Activated CD4-positive, alpha-beta T cell treated with anti-CD3 and anti-CD28 coated beads, Interleukin-2, amount 50 U/mL, for 24 hours (primary cell): ENCODE measurements at places on chromosomes 5 and 9.

DNA sequence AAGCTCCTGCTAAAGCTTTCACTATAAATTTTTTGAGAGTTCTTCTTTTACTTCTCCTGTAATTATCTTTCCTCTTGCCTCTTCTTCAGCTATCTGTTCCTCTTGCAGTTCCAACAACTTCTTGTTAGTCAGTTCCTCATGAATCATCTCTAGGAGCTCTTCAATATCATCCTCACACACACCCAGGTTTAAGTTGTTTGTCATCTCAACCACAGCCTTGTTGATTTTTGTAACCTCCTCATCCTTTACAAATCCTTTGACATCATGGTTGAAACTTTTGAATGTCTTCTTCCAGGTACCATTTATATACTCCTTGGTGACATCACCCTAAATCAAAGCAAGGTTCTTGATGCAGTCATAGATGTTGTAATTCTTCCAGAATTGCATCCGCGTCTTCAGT lies 106.3 kb upstream of the MAMDC2 start:
- no peak for DNase-seq

GRCh38 chr9:78115073-78115472 lies 83.5 kb upstream of the GNAQ start:
- no peak for DNase-seq

DNA sequence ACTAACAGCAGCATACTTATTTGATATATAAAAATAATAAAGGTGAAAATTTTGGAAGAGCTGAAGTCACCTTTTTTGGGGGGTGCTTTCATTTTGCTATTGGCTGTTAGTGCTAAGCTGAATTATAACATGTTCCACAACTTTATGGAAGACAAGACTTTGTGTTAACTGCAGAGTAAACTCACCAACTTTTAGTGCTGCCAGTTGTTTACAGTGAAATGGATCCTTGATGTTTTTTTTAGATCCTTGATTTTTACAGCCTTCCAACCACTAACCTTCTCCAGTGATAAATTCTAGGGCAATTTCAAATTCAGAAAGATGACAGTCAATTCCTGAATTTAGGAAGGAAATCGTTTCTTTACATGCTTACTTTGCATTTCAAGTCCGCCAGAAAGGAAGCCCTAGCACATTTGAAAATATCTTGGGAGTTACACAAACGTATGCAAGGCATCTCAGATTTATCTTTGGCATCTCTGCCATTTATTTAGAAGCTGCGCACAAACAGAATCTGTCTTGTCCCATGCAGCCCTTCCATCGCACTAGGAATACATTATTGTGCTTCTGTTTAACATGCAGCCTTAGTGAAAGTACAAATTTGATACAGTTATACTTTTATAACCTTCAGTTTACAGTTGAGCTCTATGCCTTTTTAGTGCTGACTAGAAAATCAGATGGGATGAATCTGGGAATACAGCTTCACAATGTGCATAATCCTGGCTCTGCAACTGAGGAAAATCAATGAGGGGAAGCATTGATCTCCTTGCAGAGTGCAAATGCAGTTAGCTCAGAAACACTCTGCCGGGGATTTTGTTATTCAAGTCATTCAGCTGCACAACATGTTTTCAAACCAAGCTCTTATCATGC lies 142.4 kb upstream of the ZNF608 start:
- no peak for DNase-seq

- no peak for DNase-seq
These were observed 669 bp upstream of the AMBP start for GRCh38 chr9:114078781-114079156.

GRCh38 chr5:82624062-82624461 lies 345.9 kb upstream of the RPS23 start:
- DNase-seq = no peak
